ENCODE measurements at places on chromosomes 6 and 20.

- no peak for DNase-seq
Observed at GRCh38 chr6:98514073-98514720, 320.2 kb upstream of the POU3F2 start.

DNA sequence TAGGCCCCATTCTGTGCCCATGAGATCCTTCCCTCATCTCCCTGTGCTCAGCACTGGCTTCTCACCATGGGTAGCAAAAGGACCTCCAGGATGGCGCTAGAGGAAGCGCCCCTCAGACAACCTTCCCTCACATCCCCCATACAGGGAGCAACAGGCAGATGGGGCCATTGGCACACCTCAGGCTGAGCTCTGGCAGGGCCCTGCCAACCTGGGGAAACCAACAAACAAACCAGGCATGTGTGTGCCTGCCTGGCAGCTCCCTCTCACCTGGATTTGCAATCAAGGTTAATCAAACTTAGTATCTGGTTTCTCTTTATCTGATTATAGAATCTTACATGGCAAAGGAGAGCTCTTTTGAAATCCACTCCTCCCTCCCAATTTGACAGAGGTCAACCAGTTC lies 134.9 kb downstream of the SLC23A2 start:
- DNase-seq: no peak

GRCh38 chr6:130029163-130029562 lies 10.8 kb downstream of the L3MBTL3 start:
- no peak for DNase-seq

DNA sequence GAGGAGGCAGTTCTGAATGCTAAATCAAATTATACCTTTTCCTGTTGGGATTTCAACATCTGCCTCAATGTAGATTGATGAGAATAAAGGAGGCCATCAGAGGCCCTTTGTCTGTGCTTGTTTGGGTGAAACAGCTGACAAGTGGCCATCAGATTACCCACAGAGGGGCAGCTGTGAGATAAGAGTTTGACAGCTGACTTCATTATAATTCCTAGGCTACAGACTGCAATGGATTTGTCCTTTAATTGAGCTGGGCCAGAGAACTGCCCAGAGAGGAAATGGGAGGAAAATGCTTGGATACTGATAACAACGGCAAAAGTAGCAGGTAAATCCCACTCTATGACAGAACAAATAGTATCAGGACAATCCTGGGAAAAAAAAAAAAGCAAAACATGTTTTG lies 649.4 kb downstream of the HDGFL1 start:
- DNase-seq: no peak

GRCh38 chr20:58690396-58691135 lies 2.0 kb upstream of the NPEPL1 start:
- no peak for DNase-seq

DNA sequence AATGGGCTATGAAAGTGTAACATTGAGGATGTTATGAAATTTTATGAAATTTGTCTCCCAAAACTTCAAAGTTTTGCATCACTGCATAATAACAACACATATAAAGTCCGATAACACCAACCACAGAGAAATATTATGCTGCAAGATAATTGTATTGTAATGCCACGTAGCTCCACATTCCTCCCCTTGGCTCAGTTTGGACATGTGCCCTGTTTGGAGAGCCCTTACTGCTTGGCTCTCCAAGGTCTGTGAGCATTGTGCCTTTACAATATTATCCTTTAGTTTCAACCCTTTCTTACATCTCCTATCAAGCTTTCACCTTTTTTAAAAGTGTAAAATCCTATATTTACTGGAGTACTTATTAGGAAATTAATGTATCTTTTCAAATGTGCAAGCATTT lies 10.8 kb downstream of the HBS1L start:
- no peak for DNase-seq

- no peak for DNase-seq
Observed at GRCh38 chr6:71420095-71420692, 131.6 kb downstream of the OGFRL1 start.

DNA sequence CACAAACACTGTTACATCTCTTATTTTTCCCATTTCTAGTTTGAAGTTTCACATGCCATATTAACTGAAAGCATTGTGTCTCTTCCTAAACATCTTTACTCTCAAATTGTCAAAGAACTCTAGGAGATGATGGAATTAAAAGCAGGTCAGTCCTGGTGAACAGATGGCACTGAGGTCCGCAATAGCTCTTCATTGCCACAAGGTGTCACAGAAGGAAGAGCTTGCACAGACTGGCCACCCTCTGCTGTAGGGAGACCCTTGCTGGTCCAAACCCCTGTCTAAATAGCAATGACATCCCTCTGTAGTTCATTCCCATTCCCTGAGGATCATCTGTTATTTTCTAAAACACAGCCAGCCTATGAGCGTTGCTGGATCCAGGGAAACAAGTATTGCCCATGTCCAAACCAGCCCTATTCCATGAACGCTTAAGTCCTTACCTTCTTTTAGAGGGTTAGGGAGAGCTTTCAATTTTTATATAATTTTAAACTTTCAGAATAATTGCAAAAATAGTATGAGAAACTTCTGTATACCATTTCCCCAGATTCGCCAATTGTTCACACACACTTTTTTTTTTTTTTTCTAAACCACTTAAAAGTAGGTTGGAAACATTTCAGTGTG lies 10.1 kb upstream of the HDAC2 start:
- no peak for DNase-seq

DNA sequence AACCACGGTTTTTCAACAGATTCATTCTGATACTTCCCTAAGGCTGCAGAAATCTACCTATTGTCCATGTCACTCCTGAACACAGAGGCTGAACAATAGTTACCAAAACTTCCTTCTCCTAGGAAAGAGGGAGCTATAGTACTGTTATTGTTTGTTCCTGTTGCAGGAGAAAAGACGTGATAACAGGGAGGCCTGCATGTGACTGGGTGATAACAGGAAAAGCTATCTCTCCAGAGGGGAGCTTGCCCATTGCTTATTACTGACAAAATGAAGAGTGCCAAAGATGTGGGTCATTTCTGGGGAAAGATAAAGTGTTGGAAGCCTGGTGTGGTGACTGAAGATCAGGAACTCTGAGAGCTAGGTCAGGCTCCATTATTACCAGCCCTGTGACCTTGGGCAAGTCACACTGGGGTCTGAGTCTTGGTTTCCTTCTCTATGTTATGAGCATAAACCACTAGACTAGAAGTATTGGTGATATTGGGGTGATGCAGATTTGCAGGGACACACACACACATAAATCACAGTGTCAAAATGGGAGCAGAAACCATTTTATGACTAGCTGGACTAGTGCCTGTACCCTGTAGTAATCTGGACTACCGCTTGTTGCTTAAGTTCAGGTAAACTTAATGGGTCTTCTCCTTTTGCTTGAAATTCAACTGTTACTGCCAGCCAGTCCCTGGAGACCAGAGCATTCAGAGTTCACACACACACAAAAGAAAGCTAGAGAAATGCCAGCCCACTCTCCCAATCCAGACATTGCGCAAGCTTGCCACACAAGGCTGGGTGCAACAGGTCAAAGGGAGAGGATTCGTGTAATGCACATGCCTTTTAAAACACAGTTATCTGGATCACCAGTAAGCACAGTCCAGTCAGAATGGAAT lies 136.0 kb upstream of the CNR1 start:
- DNase-seq: no peak

DNA sequence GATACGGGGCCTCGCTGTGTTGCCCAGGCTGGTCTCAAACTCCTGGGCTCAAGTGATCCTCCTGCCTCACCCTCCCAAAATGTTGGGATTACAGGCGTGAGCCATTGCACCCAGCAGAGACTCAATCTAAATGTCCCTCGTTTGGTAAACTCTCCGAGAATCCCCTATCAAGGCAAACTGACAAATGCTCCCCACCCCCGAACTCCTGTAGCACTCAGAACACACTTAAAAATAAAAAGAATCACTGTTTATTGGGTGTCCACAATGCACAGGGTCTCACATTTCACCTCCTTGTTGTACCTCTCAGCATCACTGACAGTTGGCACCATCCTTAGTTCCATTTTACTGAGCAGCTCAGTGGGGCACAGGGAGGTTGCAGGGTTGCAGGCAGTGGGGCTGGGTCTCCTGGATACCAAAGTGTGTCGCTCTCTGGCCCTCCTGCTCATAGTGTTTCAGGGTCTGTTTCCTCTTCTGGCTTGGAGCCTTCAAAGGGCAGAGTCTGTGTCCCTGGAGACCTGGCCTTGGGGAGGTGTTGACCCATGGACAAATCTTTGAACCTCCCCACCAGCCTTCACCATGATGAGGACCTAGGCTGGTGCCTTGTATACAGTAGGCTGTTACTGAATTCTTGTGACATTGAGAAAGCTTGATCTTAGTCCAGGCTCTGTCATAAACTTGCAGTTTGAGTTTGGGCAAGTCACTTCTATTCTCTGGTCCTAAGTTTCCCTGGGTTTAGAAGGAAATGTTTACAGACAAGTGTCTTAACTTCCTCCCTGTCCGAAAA lies 8.5 kb upstream of the SRC start:
- no peak for DNase-seq

Data from stimulated activated CD8-positive, alpha-beta memory T cell treated with anti-CD3 and anti-CD28 coated beads, Interleukin-4, amount 100 ng/mL, for 1 hour (primary cell).